ENCODE measurements at places on chromosomes 12 and 14.

GRCh38 chr12:6201213-6201608, 1.0 kb downstream of the CD9 start:
- DNase-seq, result no peak

DNA sequence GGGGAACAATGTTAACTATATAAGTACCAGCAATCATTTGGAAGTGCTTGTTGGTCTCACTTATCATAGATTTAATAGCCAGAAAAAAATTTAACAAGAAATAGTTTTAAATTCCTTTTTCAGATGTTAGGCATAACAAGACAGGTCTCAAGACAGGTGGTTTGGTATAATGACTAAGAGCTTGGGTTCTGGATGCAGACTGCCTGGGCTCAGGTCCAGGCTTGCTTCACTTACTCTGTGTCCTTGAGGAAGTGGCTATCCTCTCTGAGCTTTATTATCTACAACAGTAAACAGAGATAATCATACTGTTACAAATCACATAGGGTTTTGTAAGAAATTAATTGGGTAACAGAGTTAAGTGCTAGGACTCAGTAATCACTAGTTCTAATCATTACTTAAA, 338.0 kb upstream of the FLRT2 start:
- no peak for DNase-seq

DNA sequence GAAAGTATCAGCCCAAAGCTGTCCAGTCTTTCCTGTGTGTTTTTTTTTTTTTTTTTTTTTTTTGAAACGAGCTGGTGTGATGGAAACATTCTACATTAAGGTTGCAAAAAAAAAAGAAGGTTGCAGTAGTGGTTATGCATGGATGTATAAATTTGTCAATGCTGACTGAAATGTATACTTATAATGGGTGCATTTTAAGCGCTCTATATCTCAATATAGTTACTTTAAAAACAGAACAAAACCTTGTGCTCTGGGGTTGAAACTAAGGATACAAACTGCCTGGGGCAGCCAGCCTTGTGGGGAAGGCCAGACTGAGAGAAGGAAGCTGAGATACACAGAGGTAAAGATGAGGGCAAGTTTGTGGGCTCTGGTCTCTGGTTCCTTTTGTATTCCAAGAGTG, 87.3 kb upstream of the RMST start:
- DNase-seq, result no peak

GRCh38 chr12:120225200-120225558, 24.3 kb upstream of the RPLP0 start:
- no peak for DNase-seq

DNA sequence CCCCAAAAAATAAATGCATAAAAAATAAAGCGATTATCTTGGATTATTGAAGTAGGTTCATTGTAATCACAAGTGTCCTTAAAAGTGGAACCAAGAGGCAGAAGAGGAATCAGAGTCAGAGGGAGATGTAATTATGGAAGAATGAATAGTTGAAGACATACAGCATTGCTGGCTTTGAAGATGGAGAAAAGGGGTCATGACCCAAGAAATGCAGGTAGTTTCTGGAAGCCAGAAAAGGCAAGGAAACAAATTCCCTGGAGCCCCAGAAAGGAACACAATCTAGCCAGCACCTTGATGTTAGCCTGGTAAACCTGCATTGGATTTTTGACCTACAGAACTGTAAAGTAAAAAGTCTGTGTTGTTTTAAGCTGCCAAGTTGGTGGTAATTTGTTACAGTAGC, 57.5 kb upstream of the PTGR2 start:
- no peak for DNase-seq

DNA sequence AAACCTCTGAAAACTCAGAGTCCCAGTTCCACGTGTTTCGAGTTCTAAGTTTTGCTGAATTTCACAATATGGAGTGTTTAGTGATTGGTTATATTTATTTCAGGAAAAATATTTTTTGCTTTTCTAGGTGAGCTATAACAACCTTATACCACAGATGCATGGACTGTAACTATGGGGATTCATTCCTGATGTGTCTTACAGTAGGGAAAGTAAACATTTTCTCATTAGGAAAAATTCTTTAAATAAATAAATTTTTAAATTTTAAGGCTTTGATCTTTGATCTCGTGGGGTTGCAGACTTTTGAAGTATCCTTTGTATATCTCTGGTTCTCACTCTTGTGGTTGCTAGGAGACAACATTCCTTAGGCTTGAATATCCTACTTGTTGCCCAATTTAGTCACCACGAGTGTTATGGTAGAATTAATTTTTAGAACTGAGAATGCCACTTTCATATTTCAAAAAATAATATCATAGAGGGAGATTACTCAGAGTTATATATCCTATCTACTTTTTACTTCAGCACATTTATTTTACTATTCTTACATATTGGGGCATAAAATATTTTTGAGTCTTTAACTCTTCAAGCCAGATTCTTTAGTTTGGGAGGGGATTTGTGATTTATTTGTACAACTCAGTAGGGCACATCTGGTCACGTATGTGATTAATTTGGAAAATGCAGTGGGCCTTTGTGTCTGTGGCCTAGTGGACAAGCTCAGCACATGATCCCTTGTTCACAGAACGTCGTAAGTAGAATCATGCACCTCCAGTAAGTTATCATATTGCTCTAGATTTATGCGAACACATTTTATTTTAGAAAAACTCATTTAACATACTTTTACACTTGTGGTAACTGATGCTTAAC, 224.0 kb downstream of the TTC6 start:
- DNase-seq, result no peak

- DNase-seq, result no peak
Observed at GRCh38 chr12:106188256-106188655, 49.5 kb upstream of the NUAK1 start.

DNA sequence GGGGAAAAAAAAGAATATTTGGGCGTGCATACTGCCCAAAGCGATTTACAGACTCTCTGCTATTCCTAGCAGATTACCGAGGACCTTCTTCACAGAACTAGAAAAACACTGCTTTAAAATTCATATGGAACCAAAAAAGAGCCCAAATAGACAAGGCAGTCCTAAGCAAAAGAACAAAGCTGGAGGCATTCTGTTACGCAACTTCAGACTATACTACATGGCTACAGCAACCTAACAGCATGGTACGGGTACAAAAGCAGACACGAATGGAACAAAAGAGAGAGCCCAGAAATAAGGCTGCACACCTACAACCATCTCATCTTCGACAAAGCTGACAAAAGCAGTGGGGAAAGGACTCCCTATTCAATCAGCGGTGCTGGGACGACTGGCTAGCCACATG, 56.7 kb downstream of the TRAF3 start:
- DNase-seq, result no peak

DNA sequence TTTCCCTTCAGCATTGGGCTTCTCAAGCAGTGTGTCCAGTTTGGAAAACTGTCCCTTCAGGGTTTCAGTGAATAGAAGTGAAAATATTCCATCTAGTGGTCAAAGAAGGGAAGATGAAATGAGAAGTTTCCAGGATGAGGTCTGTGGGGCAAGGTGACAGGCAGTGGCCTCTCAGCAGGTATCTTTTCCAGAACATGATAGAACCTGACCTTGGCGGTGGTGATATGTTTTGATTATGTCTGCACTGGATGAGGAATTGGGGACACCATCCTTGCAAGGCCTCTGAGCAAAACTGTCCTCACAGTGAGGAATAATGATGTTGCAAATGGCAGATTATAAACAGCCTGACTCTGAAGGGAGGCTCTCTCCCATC, 4.7 kb downstream of the GPX2 start:
- DNase-seq, result no peak

DNA sequence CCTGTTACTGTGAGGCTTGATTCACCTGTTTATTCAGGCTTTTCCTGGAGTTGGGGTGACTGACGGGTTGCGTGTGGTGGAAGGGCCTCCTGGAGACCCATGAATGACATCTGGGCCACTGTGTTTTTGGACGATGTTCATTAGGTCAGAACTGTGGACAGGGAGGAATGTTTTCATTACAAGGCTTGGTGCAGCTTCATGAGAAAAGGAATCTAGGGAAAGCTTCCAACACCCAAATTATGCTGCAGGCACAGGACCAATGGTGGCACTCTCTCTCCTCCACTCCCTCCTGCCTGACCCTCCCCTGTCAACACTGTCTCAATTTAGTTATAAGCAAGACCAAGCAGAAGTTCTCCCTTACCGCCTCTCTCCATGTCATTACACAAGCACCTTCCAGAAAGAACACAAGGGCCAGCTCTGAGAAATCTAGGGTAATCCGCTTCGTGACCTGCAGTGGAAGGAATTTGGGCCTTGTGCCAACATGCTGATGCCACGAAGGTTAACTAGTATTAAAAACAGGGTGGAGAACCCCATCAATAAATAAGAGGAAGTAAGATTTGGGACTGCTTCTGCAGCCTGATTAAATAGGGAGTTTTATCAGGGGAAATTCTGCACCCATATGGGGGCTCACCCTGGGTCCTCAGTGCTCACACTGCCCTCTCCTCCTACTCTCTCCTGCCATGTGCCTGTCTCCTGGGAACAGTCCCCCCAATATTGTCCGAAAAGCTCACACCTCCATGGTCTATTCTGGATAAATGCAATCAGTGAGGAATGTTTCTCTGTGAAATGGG, 200.3 kb downstream of the KTN1 start:
- DNase-seq, result no peak

DNA sequence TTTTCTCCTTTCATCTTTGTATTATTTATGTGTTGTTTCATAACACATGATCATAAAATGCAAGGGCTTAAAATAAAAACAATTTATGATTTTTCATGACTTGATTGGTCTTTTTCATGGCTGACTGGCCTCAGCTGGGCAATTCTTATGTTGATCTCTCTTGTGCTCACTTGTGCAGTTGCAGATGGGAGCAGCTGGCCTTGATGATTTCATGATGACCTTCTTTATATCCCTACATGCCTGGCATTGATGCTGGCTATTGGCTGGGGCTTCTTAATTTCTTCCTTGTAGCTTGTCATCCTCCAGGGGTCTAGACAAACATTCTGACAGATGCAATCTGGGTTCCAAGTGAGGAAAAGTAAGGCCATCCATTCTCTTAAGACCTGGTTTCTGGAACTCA, 1832.8 kb upstream of the FLRT2 start:
- no peak for DNase-seq

GRCh38 chr12:128318341-128318740, 51.4 kb downstream of the TMEM132C start:
- no peak for DNase-seq

DNA sequence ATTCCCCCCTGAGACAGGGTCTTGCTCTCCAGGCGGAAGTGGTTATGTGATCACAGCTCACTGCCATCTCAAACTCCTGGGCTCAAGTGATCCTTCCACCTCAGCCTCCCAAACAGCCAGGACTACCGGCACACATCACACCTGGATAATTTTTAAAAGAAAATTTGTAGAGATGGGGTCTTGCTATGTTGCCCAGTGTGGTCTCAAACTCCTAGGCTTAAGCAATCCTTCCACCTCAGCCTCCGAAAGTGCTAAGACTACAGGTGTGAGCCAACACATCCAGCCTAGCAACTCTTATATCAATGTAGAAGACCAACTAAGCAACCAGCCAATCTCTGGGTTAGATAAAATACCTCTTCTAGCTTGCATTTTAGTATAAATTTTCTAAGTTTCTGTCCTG, 297.2 kb downstream of the MED13L start:
- no peak for DNase-seq

DNA sequence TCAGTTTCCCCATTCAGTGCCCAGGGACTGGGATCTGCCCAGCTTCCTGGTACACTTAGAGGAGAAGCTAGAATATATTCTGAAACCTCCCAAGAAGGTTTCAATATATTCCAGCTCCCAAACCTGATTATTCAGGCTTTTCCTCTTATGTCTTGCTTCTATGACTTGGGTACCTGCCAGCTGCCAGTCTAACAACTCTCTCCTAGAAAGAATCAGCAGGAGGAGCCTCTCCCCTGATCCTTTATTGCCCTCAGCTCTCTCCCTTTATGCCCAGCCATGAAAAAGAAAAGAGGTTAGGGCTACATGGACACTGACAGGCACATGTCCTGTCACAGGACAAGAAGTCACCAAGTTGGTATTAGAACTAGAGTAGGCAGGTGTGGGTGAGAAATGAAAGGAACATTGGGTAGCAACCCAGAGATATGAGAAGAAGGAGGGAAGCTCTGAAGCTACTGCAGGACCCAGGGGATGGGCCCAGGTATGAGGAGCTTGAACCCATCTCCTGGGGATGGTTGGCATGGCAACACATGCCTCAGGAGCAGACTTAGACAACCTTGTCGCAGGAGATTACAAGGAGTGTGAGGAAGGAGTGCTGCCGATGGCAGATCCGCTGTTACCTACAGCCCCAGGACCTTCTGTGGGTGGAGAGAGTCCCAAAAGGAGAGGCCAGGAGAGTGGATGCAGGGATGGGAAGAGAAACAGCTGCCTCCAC, 2.0 kb upstream of the CACNB3 start:
- no peak for DNase-seq

DNA sequence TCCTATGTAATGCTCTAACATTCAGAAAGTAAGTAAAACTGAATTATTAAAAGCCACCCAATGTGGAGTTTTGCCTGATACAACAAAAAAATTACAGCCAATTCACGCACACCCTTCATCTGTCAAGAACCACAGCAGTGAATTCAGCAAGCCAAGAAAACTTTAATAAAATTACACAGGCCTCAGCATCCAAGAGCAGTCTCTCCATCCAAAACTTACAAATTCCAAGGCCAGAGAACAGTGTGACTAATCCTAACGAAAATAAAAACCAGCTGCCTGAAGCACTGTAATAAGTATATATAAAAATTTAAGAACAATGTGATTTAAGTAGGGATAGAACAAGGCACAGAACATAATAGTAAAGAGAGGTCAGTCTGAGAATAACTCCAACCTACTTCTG, 54.2 kb downstream of the SIX6 start:
- DNase-seq, result no peak

DNA sequence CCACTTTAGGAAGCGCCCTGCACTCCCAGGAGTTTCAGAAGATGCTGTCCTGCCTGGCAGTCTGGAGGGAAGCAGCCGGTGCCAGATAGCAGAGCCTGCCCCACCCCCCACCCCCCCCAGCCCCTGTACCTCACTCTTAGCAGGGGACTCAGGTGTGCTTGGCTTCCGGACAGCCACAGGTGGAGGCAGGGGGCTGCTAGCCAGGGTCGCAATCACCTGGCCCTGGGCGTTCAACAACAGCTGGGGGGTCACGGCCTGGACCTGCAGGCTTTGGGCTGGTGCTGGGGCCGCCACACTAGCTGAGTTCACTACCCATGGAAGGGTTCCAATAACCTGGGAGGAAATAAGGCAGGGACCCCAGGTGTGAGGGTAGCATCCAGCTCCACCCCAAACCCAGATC, 22.0 kb downstream of the POU6F1 start:
- no peak for DNase-seq

- DNase-seq, result peak; percentile 7
Observed at GRCh38 chr12:16189849-16190248, 87.6 kb downstream of the SLC15A5 start.

DNA sequence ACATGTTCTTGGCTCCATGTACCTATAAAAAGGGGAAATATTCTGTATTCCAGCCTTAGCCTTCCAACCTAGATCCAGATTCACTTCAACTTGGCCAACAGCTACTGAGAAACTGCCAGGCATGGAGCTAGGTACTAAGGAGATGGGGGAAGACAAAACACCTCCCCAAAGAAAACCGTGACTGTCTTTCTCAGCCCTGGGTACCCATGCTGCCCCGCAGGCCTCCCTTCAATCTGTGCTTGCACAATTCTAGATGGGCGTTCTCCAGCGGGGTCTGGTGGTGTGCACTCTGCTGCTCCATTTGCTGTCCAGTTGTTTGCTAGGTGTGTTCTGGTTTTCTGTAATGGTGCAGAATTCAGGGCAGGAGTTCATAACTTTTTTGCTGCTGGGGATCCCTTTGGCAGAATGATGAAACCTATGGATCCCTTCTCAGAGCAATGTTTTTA, 817 bp upstream of the KRT4 start:
- DNase-seq, result no peak

- no peak for DNase-seq
Observed at GRCh38 chr12:95326445-95326844, 108.8 kb downstream of the VEZT start.

- DNase-seq, result no peak
Observed at GRCh38 chr14:45877981-45878380, 625.0 kb upstream of the MIS18BP1 start.
